ENCODE measurements at places on chromosomes 4 and X.
A peak's percentile ranks its signal among the peaks of the same experiment; 100 is the strongest.

- no peak for DNase-seq
Measured at GRCh38 chrX:145393702-145394235, 146.5 kb downstream of the SPANXN1 start.

DNA sequence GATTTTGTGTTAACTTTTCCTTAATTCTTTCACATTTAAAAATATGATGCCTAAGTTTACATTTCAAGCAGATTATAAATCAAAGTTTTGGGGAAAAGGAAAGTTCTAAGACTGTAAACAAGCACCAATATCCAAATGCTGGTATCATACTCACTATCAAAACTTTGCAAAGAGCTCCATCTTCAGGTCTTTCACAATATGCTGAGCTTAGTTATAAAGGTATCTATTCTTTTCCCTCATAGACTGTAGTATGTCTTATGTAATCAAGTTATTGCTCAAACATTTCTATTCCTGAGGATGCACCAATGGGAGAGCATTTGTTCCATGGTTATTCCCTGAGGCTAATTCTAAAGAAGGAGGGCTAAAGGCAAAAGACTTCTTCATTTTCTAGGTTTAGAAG lies 207.9 kb upstream of the FAM241A start:
- peak; percentile 63 for DNase-seq

DNA sequence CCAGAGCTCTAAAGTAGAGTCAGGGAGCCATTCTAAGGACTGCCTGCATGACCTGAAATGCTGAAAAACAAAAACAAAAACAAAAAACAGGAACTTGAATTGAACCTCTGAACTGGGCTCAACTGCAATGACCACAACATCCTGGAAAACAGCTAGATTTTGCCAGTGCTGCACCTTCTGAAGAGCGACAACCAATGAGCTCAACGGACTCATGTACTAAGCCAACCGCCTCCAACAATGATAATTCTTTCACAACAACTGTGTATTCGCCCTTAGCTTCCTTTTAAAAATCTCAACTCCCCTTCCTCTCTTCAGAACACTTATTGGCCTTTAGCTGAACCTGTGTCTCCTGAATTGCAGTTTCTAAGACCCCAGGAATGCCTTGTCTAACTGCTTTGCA lies 69.8 kb downstream of the HAUS3 start:
- no peak for DNase-seq

DNA sequence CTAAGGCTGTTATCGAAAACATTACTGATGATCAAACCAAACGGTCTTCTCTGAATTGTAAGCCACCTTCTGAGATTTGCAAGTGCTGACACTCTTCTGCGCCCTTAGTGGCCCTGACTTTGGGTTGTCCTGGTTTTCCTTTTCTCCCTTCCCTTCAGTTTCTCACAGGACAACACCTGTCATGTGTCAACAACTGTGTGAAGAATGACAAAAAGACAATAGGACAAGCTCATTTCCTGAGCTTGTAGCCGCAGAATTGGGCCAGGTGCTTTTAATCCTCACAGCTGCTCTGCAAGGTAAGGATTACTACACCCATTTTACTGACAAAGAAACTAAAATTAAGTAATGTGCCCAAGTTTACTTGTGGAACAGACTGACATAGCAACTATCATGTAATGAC lies 44.9 kb upstream of the TXK start:
- DNase-seq: no peak

- no peak for DNase-seq
Measured at GRCh38 chrX:71629467-71629866, 11.2 kb upstream of the CXCR3 start.

GRCh38 chr4:56311299-56311975 lies 75.9 kb downstream of the AASDH start:
- DNase-seq: no peak

- DNase-seq: peak; percentile 47
Measured at GRCh38 chrX:124098089-124098488, 136.6 kb downstream of the STAG2 start.

DNA sequence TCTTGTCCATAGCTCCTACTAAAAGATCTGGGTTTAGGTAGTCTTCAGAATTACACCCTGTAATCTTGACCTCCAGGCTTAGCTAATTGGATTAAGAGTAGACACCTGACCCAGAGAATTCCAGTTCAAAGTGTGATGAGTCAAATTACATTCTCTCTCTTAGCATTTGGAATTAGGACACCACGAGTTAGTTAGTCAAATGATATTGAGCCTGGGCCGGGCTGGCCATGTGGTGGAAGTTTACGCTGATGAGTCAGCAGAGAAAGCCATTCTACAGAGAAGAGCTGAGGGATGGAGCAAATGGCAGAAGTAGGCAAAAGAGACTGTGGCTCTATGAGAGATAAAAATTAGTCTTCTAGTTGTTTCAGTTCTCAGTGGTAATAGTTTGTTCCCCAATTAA lies 31.1 kb downstream of the CEP44 start:
- peak; percentile 37 for DNase-seq

DNA sequence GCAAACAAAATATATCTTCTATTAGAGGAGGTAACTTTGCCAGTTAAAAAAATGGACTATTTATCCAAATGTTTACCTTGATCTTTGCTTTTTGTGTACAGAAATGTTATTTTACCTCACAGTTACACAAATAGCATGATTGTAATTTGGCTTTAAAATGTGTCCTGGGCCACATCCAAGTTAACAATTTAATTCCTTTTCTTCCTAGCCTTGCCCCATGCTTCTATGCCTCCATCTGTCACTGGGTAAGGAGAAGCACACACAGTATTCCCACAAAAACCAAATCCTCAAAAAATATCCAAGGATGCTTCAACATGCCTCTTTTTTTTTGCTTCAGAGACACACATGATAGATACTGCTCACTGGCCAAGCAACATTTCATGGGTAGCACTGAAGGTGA lies 30.9 kb downstream of the GRXCR1 start:
- DNase-seq: no peak

GRCh38 chrX:74408304-74408703 lies 13.0 kb upstream of the SLC16A2 start:
- no peak for DNase-seq

- DNase-seq: peak; percentile 8
Measured at GRCh38 chr4:71595576-71596108, 188.2 kb downstream of the GC start.

DNA sequence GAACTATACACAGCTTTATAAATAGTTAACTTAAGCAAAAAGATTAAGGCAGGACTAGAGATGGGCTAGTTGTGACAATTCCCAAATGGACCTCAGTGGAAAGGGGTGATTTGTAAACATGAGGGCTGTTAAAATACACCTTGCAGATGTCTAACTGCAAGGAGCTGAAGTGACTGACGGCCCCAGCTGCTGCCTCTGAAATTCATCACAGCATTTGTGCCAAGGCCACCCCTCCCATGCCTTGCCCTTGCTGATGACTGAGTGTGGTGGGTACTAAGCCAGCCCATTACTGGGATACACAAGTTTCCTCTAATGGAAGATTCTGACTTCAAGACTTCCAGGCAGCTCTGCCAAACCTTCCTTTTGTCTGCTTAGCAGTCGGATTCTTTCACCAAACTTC lies 23.7 kb upstream of the EGFL6 start:
- DNase-seq: no peak

Data from AG10803 (cell line).